Pulmonary artery endothelial cell (primary cell): ENCODE measurements at places on chromosomes 3 and 15. TPM values are rescaled to one million over a fixed set of nuclear protein-coding genes. Genes with fewer than 3 reads are reported as not detected.

GRCh38 chr3:133956353-133956752 lies 60.7 kb upstream of the RAB6B start:
- DNase-seq = no peak

CSTA gene
- total RNA-seq = not detected in 2 replicates

- no peak for DNase-seq
These were observed 64.9 kb downstream of the COL8A1 start for GRCh38 chr3:99702953-99703943.

DNA sequence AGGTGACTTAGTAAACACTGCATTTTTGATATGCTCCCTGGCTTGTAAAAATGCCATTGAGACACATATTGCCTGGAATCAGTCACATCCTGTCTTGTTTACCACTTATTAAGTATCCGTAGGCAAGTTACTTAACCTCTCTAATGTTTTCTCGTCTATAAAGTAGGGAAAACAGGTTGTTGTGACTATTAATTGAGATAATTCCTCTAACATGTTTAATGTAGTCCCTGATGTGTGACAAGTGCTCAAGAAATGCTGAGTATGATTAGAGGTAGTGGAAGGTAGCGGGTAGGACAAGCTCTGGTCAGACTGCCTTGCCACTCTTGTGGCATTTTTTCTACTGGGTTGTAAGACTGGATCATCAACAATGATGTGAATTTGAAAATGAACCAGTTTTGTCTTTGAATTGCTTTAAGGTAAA lies 54.1 kb downstream of the NFKBIZ start:
- DNase-seq = no peak

INTS14 gene
- total RNA-seq = 32.2 and 43.5 TPM in 2 replicates

INSYN1 gene
- total RNA-seq = 0.11 and 0.26 TPM in 2 replicates

- no peak for DNase-seq
These were observed 20.2 kb upstream of the TMEM158 start for GRCh38 chr3:45246241-45246640.

ISLR2 gene
- total RNA-seq = not detected in 2 replicates

DNA sequence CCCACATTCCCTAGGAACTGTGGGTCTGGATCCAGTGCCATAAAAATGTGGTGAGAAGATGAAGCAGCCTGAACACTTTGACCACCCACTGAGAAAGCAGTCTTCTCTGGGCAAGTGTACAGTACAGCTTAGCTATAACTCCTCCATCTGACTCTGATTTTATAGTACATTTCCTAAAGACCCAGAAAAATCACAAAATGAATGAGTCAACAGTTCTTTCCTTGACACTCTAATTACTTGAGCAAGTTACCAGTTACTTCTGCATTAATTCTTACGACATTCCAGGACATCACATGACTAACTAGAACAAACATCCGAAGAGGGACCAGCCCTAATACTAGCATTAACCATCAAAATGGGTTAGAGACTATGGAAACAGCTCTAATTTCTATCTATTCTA lies 148.1 kb upstream of the PEX5L start:
- no peak for DNase-seq

GRCh38 chr3:134601539-134602439 lies 49.0 kb downstream of the KY start:
- DNase-seq = peak; percentile 29

C3orf20 gene
- total RNA-seq = not detected in 2 replicates

RAD51 gene
- 9.2 and 12.9 TPM in 2 replicates for total RNA-seq
